ENCODE measurements at places on chromosomes 3 and 15.

DNA sequence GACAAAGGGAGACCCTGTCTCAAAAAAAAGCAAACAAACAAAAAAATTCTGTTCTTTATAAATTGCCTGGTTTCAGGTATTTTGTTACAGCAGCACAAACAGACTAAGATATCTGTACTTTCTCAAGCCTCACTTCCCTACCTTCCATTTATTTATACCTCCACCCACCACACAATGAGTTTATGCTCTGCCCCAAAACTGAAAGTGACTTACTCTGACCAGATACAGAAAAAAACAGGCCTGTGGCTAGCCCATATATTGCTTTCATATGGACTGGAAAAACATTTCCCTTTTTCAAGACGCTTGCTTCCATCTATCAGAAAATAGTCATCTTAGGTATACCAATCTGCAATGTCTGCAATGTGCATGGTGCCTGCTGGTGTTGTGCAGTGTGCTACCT lies 8.7 kb upstream of the GPD1L start:
- DNase-seq, result no peak

DNA sequence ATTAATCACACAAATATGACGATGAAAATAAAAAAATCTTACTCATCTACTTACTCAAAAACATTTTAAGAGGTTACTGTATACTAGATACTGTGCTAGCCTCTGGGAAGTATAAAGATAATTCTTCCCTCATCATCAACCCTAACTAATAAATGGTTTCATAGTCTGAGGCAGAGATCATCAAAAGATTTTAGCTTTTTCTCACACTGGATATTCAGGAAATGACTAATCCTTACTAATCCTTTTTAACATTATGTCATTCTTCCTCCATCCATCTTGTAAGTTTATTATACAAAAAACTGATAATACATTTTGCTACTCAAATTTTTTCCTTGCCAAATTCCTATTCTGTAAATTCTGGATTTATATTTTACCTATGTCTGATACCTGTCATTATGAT lies 29.7 kb downstream of the ACAD11 start:
- no peak for DNase-seq

- no peak for DNase-seq
Measured at GRCh38 chr3:69097407-69098086, 12.8 kb downstream of the ARL6IP5 start.

- no peak for DNase-seq
Measured at GRCh38 chr3:143888166-143888565, 39.9 kb upstream of the SLC9A9 start.

DNA sequence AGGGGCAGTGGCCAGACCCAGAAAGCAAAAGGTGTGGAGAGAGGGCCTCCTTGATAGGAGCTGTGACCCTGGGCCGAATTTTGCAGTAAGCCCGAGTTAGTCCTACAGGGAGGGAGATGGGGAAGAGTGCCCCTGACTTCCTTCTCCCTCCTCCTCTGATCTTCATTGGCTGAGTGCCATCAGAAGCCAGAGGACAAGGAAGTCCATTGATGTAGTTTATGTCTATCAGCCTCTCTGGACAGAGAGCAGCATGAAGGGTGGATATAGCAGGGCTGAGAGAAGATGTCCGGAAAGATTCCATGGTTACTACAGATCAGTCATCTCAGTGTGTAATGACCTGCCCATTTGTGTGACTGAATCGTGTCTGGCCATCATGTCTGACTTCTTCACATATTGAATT lies 102.5 kb upstream of the FAM3D start:
- no peak for DNase-seq

DNA sequence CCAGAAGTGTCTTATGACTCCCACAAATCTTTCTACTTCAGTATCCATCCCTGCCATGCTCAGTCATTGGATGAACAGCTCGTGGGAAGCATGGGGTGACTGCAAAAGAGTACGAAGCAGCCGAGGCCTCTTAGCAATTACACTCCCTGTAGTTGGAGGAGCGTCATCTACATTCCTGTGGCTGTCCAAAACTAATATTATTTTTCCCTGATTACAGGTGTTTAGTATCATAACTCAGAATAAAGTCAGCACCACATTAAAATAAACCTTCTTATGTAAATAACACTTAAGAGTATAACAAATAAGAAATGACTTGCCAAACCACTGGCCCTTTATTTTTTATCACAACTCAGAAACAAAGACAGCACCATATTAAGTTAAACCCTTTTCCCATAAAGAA lies 141.5 kb downstream of the PLOD2 start:
- DNase-seq, result no peak

GRCh38 chr3:112782491-112782890 lies 64.2 kb downstream of the CD200R1L start:
- no peak for DNase-seq

DNA sequence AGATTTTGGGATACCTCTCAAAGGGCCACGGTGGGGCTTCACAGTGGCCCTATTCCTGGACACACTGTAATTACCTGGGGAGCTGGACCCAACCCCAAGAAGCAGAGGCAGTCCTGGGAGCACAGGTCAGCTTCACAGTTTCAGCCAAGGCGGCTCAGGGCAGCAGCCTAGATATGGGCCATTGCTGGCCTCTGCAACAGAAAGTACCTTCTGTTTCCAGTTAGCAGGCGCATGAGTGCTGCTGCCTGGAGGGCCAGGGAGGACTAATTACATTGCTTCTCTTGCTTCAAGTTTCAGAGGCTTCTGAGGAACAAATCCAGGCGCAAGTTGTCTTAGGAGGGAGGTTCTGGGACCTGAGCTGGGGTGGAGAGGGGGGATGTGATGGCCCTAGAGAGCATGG lies 13.5 kb upstream of the DUSP7 start:
- DNase-seq, result no peak

- DNase-seq, result no peak
Measured at GRCh38 chr15:95596496-95596895, 734.0 kb upstream of the NR2F2 start.

DNA sequence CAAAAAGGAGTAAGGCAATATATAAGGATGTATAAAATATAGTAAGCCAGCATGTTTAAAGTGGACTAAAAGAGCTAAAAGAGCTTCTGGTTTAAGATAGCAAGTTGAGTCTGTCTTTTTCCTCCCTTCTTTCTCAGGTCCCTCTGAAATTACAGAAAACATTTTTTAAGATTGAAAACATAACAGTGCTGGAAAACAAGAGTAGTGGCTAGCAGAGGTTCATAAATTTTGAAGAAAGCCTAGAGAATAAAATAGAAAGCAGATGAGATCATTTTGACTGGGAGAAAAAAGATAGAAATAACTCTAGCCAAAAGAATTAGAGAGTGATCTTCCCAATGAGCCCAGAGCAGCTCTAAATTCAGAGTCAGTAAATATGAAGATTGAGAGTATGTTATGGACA lies 41.9 kb downstream of the ATP8B4 start:
- no peak for DNase-seq

DNA sequence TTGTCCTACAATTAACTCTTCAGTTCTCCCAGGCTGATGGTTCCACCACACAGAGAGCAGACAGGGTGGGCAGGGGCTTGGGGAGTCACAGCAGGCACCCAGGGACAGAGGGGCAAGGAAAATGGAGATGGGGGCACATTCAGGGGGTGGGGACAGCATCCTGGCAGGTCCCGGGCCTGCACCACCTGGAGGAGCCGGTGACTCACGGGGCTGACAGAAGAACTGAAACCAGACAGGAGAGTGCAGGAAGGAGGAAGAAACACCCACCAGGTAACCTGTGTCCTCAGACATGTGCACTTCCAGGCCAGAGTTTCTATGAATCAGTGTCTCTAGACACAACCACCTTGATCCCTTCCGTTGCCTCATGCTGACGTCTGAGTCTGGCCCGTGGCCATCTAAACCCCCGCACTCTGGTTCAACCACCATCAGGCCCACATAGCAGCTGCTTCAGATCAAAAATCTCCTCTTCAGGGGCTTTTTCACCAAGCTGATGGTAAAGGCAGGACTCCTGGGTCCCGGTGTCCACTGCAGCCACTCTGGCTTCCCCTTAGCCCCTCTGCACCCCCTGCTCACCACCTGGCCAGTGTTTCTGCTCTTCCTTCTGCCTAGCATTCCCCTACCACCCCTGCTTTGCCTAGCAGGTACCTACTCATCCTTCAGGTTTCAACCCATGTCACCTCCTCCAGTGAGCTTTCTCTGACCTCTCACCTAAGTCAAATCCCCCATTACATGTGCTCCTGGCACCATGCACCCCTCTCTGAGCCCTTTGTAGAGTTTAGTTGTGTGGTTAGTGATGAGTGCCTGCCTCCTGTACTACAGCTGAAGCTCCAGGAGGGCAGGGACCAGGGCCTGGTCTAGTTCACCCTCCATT lies 16.5 kb upstream of the CYP11A1 start:
- peak; percentile 67 for DNase-seq

DNA sequence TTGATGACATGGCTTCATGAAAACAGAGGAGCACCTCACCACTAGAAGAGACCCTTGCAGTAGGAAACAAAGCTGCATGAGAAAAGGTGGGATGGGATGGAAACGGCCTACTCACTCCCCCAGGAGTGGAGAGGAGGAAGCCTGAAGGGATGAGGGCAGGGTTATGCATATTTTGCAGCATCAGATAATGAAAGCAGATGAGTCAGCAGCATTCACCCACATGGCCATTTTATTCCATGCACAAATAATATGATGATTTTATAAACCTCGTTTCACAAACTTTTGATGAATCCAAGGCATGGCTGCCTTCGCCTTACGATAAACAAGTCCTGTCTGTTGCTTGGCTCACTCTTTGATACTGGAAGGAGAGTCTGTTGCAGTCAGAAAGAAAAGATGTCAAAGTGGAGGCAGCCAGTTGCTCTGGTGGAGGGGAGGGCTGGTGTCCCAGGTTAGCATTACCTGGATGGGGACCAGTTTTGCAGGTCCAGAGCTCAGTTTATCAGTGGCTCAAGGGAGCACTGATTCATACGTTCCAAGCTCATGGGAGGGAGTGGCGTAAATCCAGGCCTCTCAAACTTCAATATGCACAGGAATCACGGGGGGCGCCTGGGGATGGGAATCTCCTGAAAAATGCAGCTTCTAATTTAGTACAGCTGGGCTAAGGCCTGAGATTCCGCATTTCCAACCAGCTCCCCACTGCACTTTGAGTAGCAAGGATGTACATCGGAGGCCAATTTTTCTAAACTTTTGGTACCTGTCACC lies 9.2 kb upstream of the EHD4 start:
- no peak for DNase-seq

DNA sequence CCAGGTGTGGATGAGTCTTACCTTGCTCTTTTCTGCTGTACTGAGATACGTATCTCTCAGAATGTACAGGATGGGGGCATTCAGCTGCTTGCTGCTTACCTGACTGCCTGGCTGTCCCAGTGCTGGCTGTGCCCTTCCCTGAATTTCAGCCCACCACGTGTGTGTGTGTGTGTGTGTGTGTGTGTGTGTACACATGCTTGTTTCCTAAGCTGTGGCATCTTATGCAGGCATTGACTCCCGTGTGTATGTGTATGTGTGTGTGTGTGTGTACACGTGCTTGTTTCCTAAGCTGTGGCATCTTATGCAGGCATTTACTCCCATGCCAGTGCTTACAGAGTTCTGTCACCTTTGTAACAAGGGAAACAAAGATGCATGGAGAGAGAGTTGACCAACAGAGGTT lies 60.4 kb upstream of the PLXNA1 start:
- DNase-seq, result no peak

GRCh38 chr15:71386448-71387236 lies 271.4 kb downstream of the THSD4 start:
- DNase-seq, result no peak

DNA sequence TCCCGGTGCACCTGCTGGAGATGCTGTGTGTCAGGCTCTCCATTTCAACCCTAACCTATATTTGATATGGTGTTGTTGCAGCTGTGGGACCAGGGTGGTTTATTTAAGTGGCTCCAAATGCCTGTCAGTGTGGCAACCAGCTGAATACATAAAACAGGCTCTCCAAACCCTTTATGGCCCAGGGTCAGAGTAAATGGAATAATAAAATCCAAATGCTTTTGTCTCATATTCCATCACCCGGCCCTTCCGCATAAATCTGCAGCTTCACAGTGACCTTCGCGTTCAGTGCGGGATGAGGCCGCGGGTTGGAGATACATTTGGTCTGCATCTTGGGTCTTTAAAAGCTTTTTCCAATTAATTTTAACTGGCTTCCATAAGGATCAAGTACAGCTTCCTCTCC lies 382.1 kb upstream of the NR2F2 start:
- DNase-seq, result no peak

- peak; percentile 16 for DNase-seq
Measured at GRCh38 chr3:36792342-36792741, 28.0 kb upstream of the DCLK3 start.
